Endothelial cell of umbilical vein (primary cell): ENCODE measurements at places on chromosomes 16 and 17. TPM values are rescaled to one million over a fixed set of nuclear protein-coding genes. Genes with fewer than 3 reads are reported as not detected.

GRCh38 chr16:74667255-74667700 is 601 bp upstream of the RFWD3 start:
- peak; percentile 57 for DNase-seq

DNA sequence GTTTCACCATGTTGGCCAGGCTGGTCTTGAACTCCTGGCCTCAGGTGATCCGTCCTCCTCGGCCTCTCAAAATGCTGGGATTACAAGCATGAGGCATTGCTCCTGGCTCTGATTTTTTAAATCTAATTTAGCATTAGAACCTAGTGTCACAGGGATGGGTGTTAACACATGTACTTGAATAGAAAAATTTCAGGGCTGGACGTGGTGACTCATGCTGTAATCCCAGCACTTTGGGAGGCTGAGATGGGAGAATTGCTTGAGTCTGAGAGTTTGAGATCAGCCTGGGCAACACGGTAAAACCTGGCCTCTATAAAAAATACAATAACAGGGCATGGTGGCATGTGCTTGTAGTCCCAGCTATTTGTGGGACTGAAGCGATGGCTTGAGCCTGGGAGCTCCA is 6.0 kb upstream of the RNF135 start:
- DNase-seq = no peak

DNA sequence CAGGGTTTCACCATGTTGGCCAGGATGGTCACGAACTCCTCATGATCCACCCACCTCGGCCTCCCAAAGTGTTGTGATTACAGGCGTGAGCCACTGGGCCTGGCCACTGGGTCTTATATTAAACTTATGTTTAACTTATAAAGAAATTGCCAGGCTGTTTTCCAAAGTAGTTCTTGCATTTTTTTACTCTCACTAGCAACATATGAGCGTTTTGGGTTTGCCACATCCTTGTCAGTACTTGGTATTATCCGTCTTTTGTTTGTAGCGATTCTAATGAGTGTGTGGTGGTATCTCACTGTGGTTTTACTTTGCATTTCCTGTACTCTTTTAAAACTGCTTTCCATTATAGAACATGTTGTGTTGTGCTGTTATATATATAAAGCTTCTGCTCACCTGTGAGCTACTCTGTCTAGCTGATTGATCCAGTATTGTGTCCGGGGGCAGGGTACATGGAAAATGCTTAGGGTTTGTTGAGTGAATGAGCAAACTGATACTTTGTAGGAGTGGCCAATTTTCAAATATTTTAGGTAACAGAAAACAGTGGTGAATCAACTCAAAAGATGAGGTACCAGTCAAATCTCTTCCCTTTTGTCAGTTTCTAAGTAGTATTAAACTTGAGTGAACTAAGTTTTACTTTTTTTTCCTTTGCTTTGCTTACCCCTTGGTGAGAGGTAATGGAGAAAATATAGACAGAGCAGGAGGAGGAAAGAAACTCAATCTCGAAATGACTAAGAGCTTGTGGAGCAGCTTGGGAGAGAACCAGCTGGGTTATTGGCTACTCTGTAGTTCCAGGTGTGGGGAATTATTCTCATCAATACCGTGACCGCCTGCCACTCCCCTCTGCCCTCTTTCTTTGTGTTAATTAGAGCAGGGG is 75.8 kb downstream of the PITPNC1 start:
- no peak for DNase-seq

- DNase-seq = no peak
These were observed 83.2 kb downstream of the LITAF start for GRCh38 chr16:11503566-11503965.

- DNase-seq = no peak
These were observed 186.0 kb upstream of the ZNF469 start for GRCh38 chr16:88196471-88197400.

DNA sequence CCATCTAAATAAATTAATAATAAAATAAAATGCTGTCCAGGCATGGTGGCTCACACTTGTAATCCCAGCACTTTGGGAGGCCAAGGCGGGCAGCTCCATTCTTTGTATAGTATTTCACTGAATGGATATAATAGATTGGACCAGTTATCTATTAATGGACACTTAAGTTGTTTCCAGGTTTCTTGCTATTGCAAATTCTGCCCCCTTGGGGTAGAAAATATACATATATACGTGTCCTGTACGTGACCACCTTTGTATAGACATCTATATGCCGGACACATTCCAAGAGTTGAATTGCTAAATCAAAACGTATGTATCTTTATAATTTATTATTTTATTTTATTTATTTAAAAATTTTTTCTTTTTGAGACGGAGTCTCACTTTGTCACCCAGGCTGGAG is 3.9 kb upstream of the EXOC7 start:
- DNase-seq = peak; percentile 22

GRCh38 chr17:36731811-36732210 is 130.4 kb downstream of the MRM1 start:
- no peak for DNase-seq

DNA sequence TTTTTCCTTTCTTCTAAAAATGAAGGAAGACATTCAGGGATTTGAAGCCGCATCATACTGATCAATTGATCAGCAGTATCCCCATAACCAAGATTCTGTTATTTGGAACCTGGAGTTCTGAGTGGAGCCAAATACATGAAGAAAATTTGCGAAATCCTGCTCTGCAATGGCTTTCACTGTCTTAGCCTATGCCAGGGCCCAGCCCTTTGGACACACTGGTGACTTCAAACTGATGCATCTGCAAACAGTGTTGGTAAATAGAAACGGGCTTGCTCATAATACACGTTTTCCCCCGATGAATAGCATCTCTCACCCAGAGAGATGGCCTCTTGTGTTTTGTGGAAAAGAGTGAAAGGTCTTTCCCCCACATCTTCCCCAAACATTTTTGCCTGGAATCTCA is 87.6 kb upstream of the TOX3 start:
- DNase-seq = no peak

DNA sequence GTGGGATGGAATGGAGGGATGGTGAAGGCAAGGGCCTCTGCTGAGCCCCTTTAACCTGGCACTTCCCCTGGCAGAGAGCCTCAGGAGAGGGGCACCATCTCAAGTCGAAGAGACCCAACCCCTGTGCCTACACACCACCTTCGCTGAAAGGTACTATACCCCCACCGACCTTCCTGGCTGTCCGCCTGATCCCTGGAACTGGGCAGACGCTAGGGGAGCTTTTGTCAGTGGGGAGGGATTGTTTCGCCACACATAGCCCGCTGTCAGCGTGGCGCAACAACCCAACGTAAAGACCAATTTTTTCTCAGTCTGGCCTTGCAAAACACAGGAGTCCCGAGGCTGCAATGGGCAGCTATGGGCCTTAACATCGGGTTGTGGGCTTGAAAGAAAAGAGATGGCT is 3.1 kb downstream of the PPP1R1B start:
- DNase-seq = no peak

GRCh38 chr16:88132836-88133506 is 181.7 kb downstream of the BANP start:
- DNase-seq = no peak

GRCh38 chr16:70269471-70269870 is 17.7 kb upstream of the EXOSC6 start:
- no peak for DNase-seq

DNA sequence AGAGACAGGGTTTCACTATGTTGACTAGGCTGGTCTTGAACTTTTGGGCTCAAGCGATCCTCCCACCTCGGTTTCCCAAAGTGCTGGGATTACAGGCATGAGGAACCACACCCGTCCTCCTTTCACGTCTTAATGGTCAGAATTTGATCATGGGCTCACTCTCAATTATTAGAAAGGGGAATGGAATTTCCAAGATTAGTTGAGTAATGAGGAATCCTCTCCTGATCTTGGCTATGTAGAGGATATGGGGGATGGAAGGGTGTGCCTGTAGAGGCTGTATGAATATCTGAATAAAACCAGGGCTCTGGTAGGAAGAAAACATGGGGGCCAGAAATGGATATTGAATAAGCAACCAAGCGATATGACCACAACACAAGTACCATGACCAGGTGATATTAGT is 25.9 kb upstream of the SMURF2 start:
- no peak for DNase-seq

GRCh38 chr17:51813784-51814174 is 344.7 kb downstream of the CA10 start:
- no peak for DNase-seq

The GAS7 gene
- total RNA-seq = not detected in 2 replicates

The SPATA22 gene
- total RNA-seq = not detected in 2 replicates

The PROCA1 gene
- total RNA-seq = 2.1 and 2.6 TPM in 2 replicates

The CDH1 gene
- 0.69 TPM in 1 of 2 replicates, not detected in the other for total RNA-seq

The NPIPA8 gene
- 0.51 and 9.4 TPM in 2 replicates for total RNA-seq

The HIC1 gene
- 25.8 and 35.5 TPM in 2 replicates for total RNA-seq

The HOXB1 gene
- total RNA-seq = not detected in 2 replicates

The METTL9 gene
- 116 and 121 TPM in 2 replicates for total RNA-seq
